Left lung (tissue), 14 donors: ENCODE measurements at places on chromosomes 3 and 15. TPM values are rescaled to one million over a fixed set of nuclear protein-coding genes. Genes with fewer than 3 reads are reported as not detected.

LNP1 gene
- 7.4 TPM for polyA plus RNA-seq

TM4SF18 gene
- 10.6 TPM for polyA plus RNA-seq

GOLGA6A gene
- 0.56 TPM for polyA plus RNA-seq

MUC13 gene
- polyA plus RNA-seq: not detected

PLA2G4D gene
- polyA plus RNA-seq: 0.14 TPM

ERICH6 gene
- polyA plus RNA-seq: 1.2 TPM

SCG5 gene
- polyA plus RNA-seq: 12.7 TPM

PGBD4 gene
- 2.2 TPM for polyA plus RNA-seq

GRAMD2A gene
- 9.3 TPM for polyA plus RNA-seq

ATP13A5 gene
- polyA plus RNA-seq: 0.36 TPM

PSTPIP1 gene
- polyA plus RNA-seq: 2.3 TPM

IL17RC gene
- 53.6 TPM for polyA plus RNA-seq

CCR8 gene
- not detected for polyA plus RNA-seq

DNA sequence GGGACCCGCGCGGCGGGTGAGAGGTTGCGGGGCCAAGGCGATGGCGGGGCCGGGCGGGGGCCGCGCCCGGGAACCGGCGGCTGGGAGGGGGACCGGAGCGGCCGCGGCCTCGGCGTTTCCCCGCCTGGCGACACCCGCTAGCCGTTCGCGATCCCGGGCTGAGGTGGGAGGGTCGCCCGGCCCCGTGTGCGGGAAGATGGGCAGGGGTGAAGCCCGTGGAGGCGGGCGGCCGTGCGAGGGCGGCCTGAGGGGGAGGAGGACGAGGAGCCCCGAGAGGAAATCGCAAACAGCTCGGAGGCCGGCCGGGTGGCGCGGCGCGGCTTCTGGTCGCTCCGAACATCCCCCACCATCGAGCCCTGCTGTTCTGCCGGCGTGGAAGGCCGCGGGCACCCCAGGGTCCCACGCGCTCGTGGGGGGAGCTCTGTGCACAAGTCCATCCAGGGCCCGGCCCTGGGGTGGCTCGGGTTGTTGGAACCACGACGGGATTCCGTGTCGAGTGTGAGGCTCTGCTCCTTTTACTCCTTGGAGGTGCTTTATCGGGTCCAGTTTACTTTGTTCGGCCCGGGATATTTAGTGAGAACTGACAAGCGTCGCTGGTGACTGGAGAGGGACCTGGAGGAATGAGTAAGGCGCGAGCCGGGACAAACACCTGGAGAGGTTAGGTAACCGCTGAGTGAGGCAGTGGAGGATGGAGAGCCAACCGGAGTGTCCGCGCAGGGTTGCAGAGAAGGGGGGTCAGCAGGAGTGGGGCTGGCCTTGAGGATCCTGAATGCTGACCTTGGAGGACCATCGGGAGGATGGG lies 728 bp downstream of the CRTC3 start:
- DNase-seq: peak; percentile 47

- peak; percentile 76 for DNase-seq
Measured at GRCh38 chr3:149808209-149808829, 4.7 kb upstream of the RNF13 start.

GRCh38 chr3:128180436-128180835 lies 27.2 kb downstream of the EEFSEC start:
- no peak for DNase-seq

- DNase-seq: no peak
Measured at GRCh38 chr3:126659915-126660886, 5.3 kb upstream of the TXNRD3 start.

GRCh38 chr3:98875535-98875934 lies 26.0 kb downstream of the DCBLD2 start:
- no peak for DNase-seq

- DNase-seq: no peak
Measured at GRCh38 chr3:159200176-159200575, 398.3 kb downstream of the MFSD1 start.

- peak; percentile 93 for DNase-seq
Measured at GRCh38 chr3:49276475-49277382, at the start of gene C3orf62. C3orf62 (minus strand) TSS chr3:49277232; CDS start chr3:49276872, 360 bp downstream.

DNA sequence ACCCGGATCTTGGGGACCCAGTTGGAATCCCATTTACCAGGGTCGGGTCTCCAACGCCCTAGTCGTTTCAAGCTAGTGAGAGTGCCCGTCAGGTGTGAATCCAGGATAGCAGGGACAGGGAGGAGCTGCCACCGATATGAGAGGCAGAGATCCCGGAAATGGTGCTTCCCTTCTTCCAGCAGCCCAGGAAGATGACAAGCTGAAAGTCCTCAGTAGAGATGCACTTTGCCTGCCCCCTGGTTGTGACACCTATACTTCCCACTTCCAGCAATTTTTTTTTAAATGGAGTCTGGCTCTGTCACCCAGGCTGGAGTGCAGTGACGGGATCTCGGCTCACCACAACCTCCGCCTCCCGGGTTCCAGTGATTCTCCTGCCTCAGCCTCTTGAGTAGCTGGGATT lies 503.0 kb downstream of the NTRK3 start:
- no peak for DNase-seq

DNA sequence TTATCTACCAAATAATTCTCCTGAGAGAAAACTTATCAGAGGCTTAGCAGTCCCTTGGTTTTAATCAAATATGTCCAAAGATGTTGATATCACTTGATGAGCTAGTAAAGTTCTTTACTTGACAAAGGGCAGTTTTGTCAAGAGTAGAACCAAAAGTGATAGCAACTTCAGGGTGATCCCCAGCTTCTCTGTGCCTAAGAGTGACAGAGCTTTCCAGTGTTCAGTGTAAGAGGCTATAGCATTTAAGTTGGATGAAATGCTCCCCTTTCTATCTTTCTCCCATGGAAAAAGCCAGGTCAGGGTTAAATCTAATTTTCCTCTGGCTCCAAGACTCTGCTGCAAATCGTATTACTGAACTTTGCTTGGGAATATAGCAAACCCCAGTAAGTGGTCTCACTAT lies 120.8 kb downstream of the UNC13C start:
- DNase-seq: no peak

- no peak for DNase-seq
Measured at GRCh38 chr15:37903919-37904625, 30.4 kb upstream of the TMCO5A start.

- DNase-seq: no peak
Measured at GRCh38 chr15:56794553-56795329, 61.4 kb upstream of the ZNF280D start.

DNA sequence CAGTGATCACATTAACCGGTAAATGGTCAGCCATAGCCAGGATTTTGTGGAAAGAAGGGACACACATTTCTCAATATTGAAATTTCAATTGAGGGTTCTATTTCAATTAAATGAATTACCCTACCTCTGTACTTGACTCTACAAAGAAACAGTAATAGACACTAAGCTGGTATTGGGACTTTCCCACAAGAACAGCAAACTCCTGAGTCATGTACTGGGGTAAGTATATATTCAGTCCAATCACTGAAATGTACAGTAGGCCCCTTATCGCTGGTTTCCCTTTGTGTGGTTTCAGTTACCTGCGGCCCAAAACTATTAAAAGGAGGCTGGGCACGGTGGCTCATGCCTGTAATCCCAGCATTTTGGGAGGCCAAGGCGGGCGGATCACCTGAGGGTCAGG lies 17.6 kb downstream of the ASB14 start:
- DNase-seq: no peak

GRCh38 chr3:151383956-151384355 lies 597 bp downstream of the P2RY12 start:
- DNase-seq: no peak

DNA sequence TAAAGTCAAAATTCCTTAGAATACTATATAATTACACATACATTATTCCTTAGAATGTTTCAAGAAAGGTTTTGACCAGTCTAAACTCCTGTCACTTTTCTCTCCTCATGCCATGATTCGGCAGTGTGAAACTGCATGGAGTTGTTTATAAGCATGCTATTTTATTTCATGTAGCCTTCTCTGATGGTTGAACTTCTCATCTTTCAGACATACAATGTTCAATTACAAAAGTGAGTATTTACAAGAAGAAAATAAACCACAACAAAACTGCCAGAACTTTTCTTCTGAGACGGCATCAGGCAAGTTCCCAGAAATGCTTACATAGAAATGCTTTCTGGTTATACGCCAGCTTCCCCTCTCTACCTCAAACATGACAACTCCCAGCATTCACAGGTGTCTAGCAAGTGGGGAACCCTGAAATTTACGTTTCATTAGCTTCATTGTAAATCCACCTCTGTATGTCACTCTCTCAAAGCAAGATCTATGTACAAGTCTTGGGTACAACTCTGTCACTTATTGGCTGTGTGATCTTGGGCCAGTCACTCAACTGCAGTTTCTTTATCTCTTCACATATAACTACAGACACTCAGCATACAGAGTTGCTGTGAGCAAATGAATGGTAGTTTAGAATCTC lies 42.7 kb downstream of the HDGFL3 start:
- DNase-seq: no peak

DNA sequence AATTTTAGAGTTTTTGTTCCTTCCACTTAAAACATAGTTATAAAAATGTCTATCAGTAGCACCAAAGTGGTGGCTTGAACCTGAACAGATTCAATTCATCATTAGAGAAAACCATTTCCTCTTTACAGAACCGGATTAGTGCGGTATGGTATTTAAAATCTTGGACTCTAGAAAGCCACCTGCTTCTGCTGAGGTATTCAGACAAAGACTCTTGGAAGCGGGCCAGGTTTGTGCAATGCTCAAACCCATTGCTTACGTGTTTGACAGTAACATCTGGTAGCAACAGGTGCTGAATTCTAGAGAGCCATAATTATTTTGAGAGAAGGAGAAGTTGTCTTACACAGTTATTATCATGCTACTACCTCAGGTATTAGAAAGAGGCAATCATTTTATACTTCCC lies 290.5 kb downstream of the NAALADL2 start:
- DNase-seq: peak; percentile 18

GRCh38 chr3:181915551-181915950 lies 203.8 kb downstream of the SOX2 start:
- DNase-seq: no peak

- DNase-seq: no peak
Measured at GRCh38 chr3:172919297-172919683, 168.8 kb downstream of the ECT2 start.

DNA sequence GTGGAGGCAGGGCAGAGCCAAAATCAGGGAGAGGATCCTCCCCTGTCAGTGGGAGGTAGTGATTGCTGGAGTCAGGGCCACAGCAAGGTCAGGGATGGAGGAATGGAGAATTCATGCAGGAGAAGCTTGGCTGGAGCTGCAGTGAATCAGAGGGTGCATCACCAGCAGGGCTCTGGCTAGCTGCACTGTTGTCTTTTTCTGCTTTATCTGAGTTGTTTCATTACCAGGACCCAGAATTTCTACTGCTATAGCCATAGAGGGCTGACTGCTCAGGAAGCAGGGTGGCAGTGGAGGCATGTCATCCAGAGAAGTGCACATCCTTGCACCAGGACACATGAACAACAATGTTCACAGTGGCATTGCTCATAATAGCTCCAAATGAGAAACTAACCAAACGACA lies 113.5 kb upstream of the GALNT15 start:
- no peak for DNase-seq

DNA sequence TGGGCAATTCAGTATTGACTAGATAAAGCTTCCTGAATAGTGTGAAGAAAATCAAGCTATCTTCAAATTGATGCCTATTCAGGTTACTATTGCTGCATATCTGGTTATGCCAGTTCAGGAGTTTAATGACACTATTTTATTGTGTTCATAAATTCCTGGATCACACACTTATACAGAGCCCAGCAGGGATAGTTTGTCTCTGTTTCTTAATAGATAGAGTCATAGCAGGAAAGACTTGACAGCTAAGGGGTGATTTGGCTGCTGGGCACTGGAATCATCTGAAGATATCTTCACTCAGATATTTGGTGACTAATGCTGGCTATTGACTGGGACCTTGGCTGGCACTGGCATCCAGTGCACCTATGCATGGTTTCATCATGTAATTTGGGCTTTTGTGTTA lies 187.8 kb downstream of the PYDC2 start:
- DNase-seq: no peak

GRCh38 chr3:71490692-71491091 lies 92.8 kb downstream of the FOXP1 start:
- DNase-seq: no peak

GRCh38 chr3:178381971-178382448 lies 154.2 kb upstream of the KCNMB2 start:
- no peak for DNase-seq

DNA sequence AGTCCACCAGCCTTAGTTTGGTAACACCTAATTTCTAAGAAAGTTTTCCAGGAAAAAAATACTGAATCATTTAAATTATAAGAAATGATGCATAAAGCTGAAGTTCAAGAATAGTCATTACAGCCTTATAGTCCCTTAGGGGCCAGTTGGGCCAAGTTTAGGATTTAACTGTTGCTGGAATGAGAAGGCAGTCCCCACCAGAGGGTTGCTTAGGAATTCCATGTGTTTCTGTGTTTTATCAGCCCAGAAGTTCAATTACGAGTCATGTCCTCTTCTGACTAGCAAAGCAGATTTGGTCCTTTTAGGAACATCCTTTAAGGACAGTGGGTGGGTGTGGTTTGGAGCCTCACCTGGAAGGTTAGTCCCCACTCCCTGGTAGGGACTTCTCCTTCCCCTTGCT lies 57.0 kb upstream of the NR2E3 start:
- no peak for DNase-seq

DNA sequence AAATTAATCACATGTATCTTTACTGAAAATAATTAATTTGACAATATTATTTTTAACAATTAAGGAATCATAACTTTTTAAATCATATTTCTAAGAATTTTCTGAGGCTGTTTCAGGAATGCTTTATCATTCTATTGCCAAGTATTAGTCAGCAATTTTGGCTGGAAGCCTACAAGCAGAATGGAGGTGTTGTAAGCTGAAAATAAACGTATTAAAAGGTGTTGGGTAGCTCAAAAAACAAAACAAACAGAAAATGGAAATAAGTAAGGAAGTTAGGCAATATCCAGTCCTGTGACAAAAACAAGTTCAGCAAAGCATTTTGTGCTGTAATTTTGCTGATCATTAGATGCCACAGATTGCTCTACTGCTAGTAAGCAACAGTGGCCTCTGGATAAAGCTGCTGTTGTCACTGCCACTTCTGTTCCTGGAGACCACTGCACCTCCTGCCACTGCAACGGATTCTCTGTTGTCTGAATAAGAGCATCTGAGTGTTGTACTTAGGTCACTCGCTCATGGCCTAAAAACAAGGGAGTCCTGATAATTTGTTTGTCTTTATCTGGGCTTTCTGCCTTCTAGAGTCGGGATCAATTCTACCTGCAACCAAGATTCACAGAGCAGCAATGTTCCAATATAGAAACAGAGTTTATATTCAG lies 63.5 kb upstream of the SLITRK3 start:
- no peak for DNase-seq

DNA sequence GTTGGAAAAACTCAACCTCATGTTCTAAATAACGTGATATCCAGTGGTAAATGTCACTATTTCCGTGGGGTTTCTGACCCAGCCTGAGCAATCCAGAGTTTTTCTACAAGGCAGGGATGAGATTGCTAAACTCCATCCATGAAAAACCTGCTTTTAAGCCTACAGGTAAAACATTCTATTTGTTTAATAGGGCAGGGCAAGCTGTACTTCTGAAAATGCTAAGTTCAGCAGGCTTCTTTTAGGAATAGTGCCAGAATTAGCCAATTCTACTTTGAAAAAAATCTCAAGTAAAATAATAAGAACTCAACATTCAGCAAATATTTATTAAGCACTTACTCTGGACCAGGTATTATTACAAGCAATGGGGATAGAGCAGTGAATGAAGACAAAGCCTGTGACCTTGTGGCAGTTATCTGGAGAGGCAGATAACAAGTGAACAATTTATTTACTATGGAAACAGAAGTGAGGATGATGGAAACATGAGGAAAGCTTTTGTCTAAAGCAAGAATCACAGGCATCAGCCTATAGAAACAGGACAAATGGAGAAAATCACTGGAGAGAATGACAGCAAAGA lies 13.3 kb downstream of the RPSA start:
- no peak for DNase-seq
